ENCODE measurements at places on chromosomes 16 and 17.

- no peak for DNase-seq
Observed at GRCh38 chr17:67519801-67520251, 142.7 kb downstream of the PITPNC1 start.

- DNase-seq, result no peak
Observed at GRCh38 chr17:77497578-77497934, 356.8 kb downstream of the SEC14L1 start.

DNA sequence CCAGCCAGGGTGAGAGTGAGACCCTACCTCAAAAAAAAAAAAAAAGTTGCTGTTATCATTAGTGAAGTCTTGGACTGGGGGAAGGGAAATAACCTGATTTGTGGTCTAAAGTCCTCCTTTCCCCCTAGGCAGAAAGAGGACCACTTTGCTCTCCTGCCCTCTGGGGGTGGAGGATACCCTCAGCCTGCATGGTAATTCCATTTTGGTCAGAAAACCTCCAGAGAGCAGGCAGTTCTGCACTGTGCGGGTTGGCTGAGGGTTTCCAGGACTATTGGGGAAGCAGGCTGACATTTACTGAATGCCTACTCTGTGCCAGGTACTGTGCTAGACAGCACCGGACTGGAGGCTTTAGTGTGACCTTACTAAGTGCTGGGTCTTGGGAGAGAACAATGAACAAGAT is 2.6 kb downstream of the ADAP2 start:
- DNase-seq, result no peak

DNA sequence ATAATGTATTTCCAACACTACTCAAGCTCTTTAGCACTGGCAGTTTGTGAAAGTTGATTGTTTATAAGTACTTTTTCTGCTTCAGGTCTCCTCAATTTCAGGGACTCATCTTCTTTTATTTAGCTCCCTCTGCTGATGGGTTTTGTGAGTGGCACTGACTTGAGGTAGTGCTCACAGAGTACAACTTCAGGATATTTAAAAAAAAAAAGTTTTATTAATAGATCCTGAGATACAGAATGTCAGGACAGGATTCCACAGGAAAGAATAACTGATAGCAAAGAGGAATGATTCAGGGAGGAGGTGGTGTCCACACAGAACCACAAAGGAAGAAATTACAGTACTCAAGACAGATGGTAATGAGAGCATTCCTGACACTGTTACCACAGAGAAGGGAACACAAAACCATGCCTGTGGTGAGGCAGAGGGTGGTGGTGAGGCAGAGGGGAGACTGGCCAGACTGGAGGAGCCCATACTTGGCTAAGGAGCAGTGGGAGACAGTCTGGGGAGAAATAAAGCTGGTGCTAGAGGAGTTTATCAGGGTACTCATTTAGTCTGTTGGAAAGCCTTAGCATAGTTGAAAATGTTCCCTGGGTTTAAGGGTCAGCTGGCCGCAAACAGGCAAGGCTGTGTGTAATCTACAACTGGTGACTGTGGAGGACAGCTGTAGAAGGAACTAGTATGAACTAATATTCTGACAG is 63.7 kb downstream of the SPAG9 start:
- DNase-seq, result peak; percentile 62

GRCh38 chr16:57893559-57894389 is 77.2 kb downstream of the CNGB1 start:
- no peak for DNase-seq

DNA sequence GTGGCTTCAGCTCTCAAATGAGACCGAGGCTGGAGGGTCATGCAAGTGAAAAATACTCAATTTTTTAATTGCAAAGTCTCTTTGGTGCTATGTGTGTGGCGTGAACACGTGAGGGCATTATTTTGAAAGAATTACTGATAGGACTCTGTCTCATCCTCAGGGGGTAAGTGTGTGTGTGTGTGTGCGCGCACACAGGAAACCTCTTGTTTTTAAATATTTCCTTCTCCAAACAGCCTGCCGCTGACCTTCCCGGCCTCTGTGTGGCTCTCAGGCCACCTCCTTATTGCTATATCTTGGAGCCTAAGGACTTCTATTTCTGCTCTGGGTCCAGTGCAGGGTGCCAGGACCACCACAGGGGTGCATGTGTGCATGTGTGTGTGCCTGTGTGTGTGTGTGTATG is 99.7 kb downstream of the CMIP start:
- no peak for DNase-seq

- no peak for DNase-seq
Observed at GRCh38 chr16:30619638-30620037, 9.4 kb upstream of the ZNF689 start.

GRCh38 chr17:80476877-80477646 is 655 bp upstream of the NPTX1 start:
- DNase-seq, result no peak

DNA sequence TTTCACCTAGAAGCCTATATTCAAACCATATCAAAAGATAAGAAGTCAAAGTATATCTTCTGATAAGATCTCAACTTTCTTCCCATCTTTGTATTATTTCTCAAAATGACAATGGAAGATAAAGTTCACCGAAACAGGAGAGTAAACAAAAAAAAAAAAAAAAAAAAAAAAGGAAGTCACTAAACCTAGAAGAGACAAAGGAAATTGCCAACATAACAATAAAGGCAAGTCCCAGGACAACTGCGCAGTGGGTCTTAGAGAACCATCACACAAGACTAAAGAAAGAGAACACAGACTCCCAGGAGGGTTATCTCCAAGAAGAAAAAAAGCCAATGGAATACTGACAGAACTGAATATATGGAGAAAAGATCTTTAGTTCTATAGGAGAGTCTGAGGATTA is 65.7 kb downstream of the SMURF2 start:
- no peak for DNase-seq

DNA sequence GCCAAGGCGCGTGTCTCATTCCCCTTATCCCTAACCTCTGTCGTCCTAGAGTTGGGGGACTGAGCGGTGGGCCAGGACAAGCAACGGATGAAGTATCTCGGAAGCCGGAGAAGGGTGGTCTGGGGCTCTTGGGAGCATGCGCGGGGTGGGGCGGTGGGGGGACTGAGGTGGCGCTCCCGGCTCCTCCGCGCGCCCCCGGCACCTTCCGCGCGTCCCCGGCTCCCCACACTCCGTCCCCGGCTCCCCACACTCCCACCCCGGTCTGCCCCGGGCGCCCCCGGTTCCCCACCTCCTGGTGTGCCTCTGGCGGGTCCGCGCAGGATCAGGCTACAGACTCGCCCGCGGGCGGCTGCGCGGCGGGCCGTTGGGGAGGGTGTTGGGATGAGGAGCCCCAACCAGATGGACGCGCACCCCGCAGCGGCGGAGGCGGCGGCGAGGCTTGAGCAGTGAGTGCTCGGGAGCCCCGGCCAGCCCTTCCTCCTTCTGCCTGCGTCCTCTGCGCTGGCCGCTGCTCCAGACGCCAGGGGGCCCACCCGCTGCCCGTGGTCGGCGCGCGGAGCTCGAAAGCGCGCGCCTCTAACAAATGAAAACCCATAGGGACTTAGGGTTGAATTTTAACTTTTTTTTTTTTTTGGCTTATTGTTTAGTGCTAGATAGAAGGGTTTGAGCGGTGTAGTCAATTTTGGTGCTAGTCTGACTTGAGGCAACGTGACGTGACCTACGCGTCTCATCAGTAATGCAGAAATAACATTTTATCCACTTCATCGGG is 5.6 kb upstream of the CRYM start:
- DNase-seq, result no peak

GRCh38 chr16:56643080-56643778 is 4.8 kb downstream of the MT1A start:
- DNase-seq, result peak; percentile 84

DNA sequence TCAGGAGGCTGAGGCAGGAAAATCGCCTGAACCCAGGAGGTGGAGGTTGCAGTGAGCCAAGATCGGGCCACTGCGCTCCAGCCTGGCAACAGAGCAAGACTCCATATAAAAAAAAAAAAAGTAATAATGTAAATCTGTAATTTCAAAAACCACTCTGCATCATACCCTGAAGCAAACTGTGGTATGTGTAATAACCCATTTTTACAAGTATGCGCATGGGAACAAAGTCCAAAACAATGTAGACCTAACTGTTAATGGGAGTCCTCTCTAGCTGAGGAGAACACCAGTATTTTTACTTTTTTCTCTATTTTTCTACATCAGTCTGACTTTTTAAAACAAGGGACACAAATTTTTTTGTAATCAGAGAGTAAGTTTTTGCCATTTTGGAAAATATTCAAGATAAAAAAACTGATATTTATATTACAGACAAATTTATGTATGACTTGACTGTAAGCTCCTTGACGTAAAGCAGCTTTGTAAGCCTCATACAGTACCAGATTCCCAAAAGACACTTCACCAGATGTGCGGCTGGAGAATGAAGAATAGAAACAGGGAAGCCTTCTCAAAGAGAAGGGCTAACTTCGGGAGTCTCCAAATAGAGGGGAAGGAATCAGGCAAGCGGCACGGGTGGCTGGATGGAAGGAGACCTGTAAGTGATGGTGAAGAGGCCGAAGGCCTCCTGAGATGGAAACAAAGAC is 25.7 kb downstream of the CMTM4 start:
- no peak for DNase-seq

GRCh38 chr17:59028328-59028727 is 78.4 kb downstream of the TRIM37 start:
- DNase-seq, result no peak

GRCh38 chr16:31260136-31260931 is 559 bp downstream of the ITGAM start:
- no peak for DNase-seq

DNA sequence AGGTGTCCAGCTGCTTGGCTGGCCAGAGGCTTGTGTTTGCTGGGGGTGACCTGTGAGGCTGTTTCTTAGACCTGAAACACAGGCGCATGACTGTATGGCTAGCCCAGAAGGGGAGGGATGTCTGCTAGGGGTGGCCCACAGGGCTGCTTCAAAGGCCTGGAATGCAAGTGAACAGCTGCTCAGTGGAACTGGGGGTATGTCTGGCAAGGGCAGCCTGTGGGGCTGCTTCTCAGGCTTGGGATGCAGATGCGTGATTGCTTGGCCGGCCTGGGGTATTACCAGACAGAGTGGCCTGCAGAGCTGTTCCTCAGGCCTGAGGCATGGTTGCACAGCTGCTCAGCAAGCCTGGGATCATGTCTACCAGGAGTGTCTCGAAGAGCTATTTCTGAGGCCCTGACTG is 20.5 kb downstream of the TANC2 start:
- no peak for DNase-seq

DNA sequence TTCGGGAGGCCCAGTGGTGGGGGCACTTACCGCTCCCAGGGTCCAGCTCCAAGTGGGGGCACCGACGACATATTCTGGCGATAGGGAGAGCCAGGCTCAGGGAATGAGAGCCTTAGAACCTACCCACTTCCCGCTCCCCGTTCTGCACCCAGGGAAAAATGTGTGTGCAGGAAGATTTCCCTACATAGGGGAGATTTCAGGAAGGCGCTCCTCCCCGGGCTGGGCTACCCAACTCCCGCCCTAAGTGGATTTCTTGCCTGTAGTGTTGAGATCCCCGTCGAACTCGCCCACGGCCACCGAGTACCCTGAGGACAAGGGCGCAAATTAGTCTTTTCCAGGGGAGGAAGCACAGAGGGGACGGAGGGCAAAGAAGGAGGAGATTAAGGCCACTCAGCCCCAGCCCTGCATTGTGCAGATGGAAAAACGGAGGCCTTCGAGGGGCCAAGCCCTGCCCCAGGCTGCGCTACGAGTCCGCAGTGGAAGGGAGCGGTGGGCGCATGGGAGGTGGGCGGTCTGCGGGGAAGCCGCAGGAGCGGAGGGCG is 5.1 kb downstream of the ITGA2B start:
- no peak for DNase-seq

Measured in CD4-positive, alpha-beta T cell (primary cell).